Endothelial cell of umbilical vein (primary cell): ENCODE measurements at places on chromosomes 3 and 15. TPM values are rescaled to one million over a fixed set of nuclear protein-coding genes. Genes with fewer than 3 reads are reported as not detected.

DNA sequence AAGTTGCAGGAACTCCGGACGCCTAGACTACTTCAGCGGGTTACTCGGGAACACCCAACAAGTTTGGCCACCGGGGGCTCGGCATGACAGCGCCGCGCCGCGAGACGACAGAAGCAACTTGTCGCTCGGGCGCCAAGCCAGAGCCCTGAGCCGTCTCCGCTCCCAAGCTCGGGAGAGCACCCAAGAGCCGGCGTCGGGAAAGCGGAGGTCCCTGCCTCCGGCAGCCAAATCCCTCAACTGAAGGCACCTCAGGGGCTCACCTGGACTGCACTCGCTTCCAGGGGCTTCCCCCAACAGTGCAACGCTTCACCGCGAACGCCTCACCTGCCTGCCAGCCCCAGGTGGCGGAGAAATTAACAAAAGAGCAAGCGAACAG is 640 bp downstream of the MB21D2 start:
- H3K27ac ChIP-seq: peak overlapping the region; percentile 80
- no peaks in the 10 kb centered on the region for H3K27me3 ChIP-seq
- peak; percentile 73 for DNase-seq
- peak overlapping the region; percentile 50 for H3K4me3 ChIP-seq
- no peaks in the 10 kb centered on the region for H3K36me3 ChIP-seq
- H3K4me1 ChIP-seq: peaks cover 9% of the 10 kb centered on the region

The DCLK3 gene
- total RNA-seq: not detected in 2 replicates

The IQCH gene
- total RNA-seq: 0.51 and 2.6 TPM in 2 replicates

DNA sequence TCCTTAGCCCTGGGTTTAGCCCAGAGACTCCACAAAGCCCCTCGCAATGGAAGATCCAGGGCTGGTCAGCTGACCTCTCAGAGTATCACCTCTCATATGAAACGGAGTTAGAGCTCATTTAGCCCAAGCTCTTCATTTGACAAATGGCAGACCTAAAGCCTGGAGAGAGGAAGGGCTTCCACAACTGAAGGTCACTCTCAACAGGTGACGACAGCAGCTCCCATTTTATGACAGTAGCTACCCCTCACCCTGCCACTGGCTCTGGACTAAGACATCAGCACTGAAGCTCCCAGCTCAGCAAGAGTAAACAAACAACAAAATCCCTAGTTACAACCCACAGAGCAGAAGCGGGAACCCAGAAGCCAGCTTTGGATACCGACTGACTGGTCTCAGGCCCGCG is 33.7 kb downstream of the TLE3 start:
- peaks cover 9% of the 10 kb centered on the region for H3K36me3 ChIP-seq
- H3K27ac ChIP-seq: no peak overlapping the region
- H3K4me3 ChIP-seq: no peak overlapping the region
- no peaks in the 10 kb centered on the region for H3K27me3 ChIP-seq

DNA sequence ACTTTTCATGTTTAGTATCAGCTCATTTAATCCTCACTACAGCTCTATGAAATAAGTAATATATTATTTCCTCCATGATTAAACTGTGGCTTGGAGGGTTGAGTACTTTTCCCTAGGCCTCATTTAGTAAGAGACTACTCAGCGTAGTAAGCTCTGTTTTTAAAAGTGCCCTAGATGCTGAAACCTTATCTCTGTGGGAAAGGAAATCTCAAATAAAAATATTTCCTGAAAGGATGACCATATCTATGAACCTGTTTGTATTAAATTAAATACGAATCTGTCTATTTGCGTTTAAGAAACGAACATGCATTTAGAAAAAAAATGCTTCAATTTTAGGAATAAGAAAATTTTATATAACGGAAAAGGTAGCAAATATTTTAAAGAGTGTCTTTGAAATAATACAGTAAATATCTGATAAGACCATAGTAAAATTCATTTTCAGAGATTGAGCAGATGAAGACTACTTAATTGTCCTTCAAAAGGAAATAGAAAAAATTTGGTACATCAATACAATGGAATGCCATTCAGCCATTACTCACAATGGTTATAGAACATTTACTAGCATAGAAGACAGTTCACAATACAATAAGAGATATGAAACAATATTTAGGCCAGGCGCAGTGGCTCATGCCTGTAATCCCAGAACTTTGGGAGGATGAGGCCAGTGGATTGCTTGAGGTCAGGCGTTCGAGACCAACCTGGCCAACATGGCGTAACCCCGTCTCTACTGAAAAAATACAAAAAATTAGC is 56.2 kb downstream of the ATG7 start:
- peak; percentile 81 for DNase-seq
- peaks cover 5% of the 10 kb centered on the region for H3K36me3 ChIP-seq
- H3K27ac ChIP-seq: peak overlapping the region; percentile 56

GRCh38 chr3:192861972-192862371 is 55.7 kb downstream of the MB21D2 start:
- H3K4me3 ChIP-seq: no peak overlapping the region
- DNase-seq: no peak
- H3K27ac ChIP-seq: no peak overlapping the region
- no peaks in the 10 kb centered on the region for H3K27me3 ChIP-seq
- H3K36me3 ChIP-seq: no peaks in the 10 kb centered on the region

DNA sequence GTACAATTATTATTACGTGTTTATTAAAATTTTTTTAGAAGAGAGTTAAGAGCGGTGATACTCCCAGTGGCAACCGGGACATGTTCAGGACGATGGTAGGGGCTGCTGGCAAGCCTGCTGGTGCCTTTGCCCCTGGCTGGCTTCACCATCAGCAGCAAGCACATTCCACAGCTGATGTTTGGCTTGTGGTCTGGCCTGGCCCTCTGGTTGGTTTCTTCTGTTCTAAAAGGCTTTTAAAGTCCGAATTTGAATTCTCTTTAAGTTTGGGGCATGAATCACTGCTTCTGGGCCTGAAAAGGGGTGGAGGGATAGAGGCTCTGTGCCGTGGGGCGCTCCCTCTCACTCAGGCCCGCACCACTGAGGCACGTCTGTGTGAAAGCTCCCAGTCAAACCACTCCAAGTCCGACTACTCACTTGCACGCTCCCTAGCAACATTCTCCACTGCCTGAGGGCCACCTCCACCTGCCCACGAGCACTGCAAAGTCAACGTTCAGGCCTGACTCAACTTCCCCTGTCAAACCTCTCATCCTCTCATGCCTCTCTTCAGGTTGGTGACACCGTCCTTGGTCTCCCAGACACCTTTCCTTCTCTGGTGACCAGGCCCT is 10.1 kb downstream of the ITGA11 start:
- peaks cover 4% of the 10 kb centered on the region for H3K27me3 ChIP-seq
- H3K36me3 ChIP-seq: no peaks in the 10 kb centered on the region
- no peak overlapping the region for H3K27ac ChIP-seq
- no peaks in the 10 kb centered on the region for H3K4me1 ChIP-seq

- no peaks in the 10 kb centered on the region for H3K36me3 ChIP-seq
- peak; percentile 24 for DNase-seq
- H3K27ac ChIP-seq: no peak overlapping the region
- H3K4me1 ChIP-seq: no peaks in the 10 kb centered on the region
Observed at GRCh38 chr15:80660119-80660518, 35.0 kb upstream of the ABHD17C start.

- DNase-seq: peak; percentile 89
- peaks cover 60% of the 10 kb centered on the region for H3K4me1 ChIP-seq
- peak overlapping the region; percentile 97 for H3K27ac ChIP-seq
- H3K27me3 ChIP-seq: no peaks in the 10 kb centered on the region
- no peaks in the 10 kb centered on the region for H3K36me3 ChIP-seq
- H3K4me3 ChIP-seq: peak overlapping the region; percentile 59
Observed at GRCh38 chr15:52419494-52419893, 109.2 kb downstream of the MYO5A start.

The GPR27 gene
- not detected in 2 replicates for total RNA-seq

DNA sequence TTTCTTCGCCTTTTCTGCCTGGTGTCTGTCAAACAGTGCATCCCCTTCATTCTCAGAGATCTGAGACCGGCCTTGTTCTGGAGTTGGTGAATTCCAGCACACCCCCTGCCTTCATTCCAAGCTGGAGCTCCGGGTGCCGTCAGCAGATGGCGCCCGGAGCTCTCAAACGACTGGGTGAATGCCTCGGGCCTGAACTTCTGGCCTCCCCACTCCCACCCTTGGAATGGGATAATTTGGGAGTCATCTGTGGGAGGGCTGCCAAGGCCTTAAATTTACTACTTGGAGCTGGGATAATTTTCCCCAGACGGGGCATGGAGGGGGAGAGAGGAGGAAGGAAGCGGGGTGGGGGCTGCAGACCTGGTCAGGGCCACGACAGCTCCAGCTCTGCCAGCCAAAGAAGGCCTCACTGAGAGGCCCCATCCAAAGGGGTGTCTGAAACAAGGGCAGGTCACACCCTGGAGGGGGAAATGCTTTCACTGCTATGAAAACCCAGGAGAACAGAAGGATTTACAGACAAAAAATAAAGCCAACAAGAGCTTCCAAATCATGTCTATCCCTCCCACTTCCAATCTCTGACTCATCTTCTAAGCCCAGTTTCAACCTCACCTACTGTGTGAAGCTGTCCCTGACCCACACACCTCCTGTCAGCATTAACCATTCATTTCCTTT is 187.9 kb downstream of the OPA1 start:
- H3K4me3 ChIP-seq: no peak overlapping the region
- peak overlapping the region; percentile 65 for H3K27ac ChIP-seq
- peaks cover 17% of the 10 kb centered on the region for H3K27me3 ChIP-seq
- H3K4me1 ChIP-seq: peaks cover 18% of the 10 kb centered on the region

DNA sequence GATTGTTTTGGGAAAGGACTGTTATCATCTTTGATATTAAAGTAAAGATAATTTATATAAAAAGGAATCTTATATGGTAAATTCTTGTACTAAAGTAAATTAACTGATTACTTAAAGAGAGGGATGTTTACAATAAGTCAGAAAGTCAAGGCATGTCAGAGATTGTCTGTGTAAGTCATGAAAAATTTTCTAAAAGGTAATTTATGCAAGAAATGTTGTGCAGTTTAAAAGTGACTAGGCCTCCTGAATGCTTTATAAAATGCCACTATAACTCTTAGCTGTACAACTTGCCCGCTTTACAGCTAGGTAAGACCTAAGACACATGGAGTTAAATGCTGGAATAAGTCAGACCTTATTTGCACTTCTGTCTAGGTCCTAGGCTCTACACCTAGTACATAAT is 692.9 kb downstream of the GBE1 start:
- H3K27me3 ChIP-seq: no peaks in the 10 kb centered on the region
- no peaks in the 10 kb centered on the region for H3K36me3 ChIP-seq
- H3K4me1 ChIP-seq: no peaks in the 10 kb centered on the region
- no peak overlapping the region for H3K4me3 ChIP-seq

DNA sequence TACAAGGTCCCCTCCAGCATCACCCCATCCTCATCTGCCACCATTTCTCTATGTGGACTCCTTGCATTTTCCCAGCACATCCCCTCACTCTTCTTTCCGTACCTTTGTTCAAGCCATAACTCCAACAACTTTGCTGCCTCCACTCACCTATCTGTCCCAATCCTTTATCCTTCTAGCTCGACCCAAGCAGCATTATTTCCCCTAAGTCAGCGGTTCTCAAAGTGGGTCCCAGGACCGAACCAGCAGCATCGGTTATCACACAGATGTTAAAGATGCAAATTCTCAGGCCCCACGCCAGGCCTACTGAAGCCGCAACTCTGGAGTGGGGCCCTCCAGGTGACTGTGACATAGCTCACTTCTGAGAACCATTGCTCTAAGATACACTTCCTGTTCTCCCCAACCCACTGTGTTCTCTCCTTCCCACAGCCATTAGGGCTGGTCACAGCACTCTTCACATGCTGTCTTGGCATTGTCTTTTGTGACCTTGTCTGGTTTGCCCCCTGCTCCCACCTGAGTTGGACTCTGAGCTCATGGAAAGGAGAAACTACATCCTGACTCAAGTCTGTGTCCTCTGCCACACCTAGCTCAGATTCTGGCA is 56.2 kb downstream of the AAGAB start:
- peak overlapping the region; percentile 23 for H3K27ac ChIP-seq
- H3K4me1 ChIP-seq: peaks cover 20% of the 10 kb centered on the region
- no peaks in the 10 kb centered on the region for H3K27me3 ChIP-seq
- DNase-seq: no peak
- H3K4me3 ChIP-seq: no peak overlapping the region

- no peaks in the 10 kb centered on the region for H3K27me3 ChIP-seq
- no peak overlapping the region for H3K4me3 ChIP-seq
- no peak overlapping the region for H3K27ac ChIP-seq
- no peak for DNase-seq
- peaks cover under 1% of the 10 kb centered on the region for H3K36me3 ChIP-seq
Observed at GRCh38 chr3:195251336-195252065, 19.5 kb downstream of the XXYLT1 start.

DNA sequence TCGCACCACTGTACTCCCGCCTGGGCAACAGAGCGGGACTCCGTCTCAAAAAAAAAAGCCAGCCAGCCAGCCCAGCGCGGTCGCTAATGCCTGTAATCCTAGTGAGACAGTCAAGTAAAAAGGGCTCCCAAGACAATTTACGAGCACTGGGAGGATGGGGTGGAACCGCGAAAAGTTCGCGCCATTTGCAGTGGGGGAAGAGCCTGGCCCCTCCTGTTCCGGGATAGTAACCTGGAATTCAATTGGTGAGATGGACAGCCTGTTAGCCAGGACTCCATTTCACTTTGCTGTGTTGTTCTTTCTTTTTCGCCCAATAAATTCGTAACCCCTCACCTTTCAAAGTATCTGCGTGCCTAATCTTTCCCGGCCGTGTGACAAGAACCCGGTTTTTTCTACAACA is 19.5 kb downstream of the SLC4A7 start:
- H3K4me3 ChIP-seq: no peak overlapping the region
- no peaks in the 10 kb centered on the region for H3K4me1 ChIP-seq
- H3K27me3 ChIP-seq: no peaks in the 10 kb centered on the region

- DNase-seq: no peak
- peaks cover 2% of the 10 kb centered on the region for H3K36me3 ChIP-seq
- H3K27me3 ChIP-seq: no peaks in the 10 kb centered on the region
- no peak overlapping the region for H3K4me3 ChIP-seq
- no peak overlapping the region for H3K27ac ChIP-seq
Observed at GRCh38 chr3:195877136-195877715, 31.1 kb downstream of the TNK2 start.

The IMPG2 gene
- 0.71 and 0.76 TPM in 2 replicates for total RNA-seq

- H3K4me1 ChIP-seq: peaks cover 8% of the 10 kb centered on the region
- H3K4me3 ChIP-seq: no peak overlapping the region
- H3K27ac ChIP-seq: no peak overlapping the region
- H3K36me3 ChIP-seq: peaks cover 2% of the 10 kb centered on the region
Observed at GRCh38 chr3:14836049-14836468, 17.3 kb downstream of the FGD5 start.

DNA sequence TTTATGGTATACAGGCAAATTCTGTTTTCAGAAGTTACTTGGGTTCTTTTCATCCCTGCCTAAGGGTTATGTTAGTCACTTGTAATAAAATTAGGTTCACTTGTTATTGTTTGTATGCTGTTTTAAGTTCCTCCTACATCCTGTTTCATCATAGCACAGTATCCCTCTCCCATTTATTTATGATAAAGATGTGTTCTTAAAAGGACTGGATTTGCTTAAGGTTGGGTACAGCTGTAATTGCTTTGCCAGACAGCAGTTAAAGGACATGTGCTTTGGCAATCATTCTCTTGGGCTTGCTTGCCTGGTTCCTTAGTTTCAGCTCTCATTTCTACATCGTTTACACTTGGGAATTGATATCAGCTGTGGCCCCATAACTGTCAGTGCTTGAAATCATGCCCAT is 11.7 kb downstream of the ATP2C1 start:
- peak; percentile 7 for DNase-seq
- no peaks in the 10 kb centered on the region for H3K36me3 ChIP-seq
- no peaks in the 10 kb centered on the region for H3K27me3 ChIP-seq
- no peak overlapping the region for H3K27ac ChIP-seq
- peaks cover 7% of the 10 kb centered on the region for H3K4me1 ChIP-seq
